Neuronal stem cell (in vitro differentiated cells): ENCODE measurements at places on chromosomes 1 and 21.

DNA sequence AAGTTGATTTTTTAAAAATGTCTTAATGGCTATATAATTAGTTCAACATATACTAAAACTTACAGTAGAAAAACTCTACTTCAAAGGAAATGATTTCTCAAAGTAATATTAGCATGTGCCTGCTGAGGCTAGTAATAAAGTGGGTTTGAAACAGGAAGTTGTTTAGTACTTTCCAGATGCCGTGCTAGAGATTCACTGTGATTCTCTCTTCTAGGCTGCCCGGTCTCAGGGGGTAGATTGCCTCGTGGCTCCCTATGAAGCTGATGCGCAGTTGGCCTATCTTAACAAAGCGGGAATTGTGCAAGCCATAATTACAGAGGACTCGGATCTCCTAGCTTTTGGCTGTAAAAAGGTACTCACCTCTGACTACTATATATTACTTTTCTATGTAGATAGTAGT is 9.1 kb downstream of the EXO1 start:
- no peaks in the 10 kb centered on the region for H3K27me3 ChIP-seq
- no peak overlapping the region for H3K27ac ChIP-seq
- no peaks in the 10 kb centered on the region for H3K4me1 ChIP-seq
- H3K4me3 ChIP-seq, result no peak overlapping the region
- no peak for DNase-seq

DNA sequence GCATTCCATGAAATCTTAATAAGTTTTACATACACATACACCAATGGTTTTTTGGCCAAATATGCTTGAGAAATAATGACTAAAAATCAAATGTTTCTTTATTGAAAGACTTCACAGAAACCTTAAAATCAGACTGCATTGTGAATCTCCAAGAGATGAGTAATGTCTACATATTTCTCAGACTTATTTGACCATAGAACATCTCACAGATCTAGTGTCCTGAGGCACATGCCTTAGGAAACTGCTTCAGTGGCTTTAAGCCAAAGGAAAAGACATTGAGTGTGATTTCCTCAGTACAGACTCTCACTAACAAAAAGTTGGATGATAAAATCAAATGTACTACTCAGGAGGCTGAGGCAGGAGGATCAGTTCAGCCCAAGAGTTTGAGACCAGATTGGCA is 6.2 kb upstream of the C1orf105 start:
- H3K27me3 ChIP-seq, result no peaks in the 10 kb centered on the region
- no peaks in the 10 kb centered on the region for H3K4me1 ChIP-seq
- no peak overlapping the region for H3K4me3 ChIP-seq
- no peak for DNase-seq

DNA sequence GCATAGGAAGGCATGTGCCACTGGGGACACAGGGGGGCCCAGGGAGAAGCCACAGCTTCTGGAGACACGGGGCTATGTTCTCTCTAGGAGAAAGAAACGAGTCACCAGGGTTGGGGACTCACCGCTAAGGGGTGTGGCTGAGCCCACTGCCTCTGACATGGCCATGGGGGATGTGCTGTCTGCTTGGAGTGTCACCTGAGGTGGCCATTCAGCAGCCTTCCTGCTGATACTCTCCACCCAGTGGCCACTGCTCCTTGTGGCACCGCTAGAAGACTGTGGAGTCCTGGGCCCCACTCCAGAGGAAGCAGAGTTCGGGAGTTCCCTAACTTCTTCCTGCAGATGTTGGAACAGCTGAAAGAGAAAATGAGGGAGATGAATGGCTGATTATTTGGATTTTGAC is 91.2 kb upstream of the SLC45A1 start:
- H3K4me3 ChIP-seq, result no peak overlapping the region
- H3K4me1 ChIP-seq, result peaks cover 7% of the 10 kb centered on the region
- H3K27me3 ChIP-seq, result peaks cover 2% of the 10 kb centered on the region
- H3K27ac ChIP-seq, result no peak overlapping the region
- H3K36me3 ChIP-seq, result no peaks in the 10 kb centered on the region

GRCh38 chr1:33854091-33854490 is 9.8 kb upstream of the HMGB4 start:
- H3K36me3 ChIP-seq, result no peaks in the 10 kb centered on the region
- H3K27ac ChIP-seq, result no peak overlapping the region
- DNase-seq, result no peak
- H3K27me3 ChIP-seq, result no peaks in the 10 kb centered on the region

GRCh38 chr1:35568975-35569395 is 4.1 kb upstream of the TFAP2E start:
- no peak overlapping the region for H3K27ac ChIP-seq
- H3K4me3 ChIP-seq, result no peak overlapping the region
- H3K27me3 ChIP-seq, result peaks cover 38% of the 10 kb centered on the region
- H3K4me1 ChIP-seq, result peaks cover 3% of the 10 kb centered on the region
- no peak for DNase-seq

DNA sequence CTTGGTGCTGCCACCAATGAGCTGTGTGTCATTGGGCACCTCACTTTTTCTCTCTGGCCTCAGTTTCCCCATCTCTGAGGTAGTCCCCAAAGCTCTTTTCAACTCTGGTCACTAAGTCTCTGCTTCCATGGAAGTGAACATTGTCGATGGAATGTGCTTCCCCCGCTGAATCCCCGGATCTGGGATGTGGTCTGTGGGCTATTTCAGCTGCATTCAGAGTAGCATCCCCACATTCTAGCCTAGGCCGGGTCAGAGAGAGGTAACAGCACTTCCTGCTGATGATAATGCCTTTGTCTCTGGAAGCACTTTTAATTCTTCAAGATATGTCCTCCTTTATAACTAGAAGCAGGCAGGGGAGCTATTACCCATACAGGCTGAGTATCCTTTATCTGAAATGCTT is 29.8 kb downstream of the RASSF5 start:
- H3K27ac ChIP-seq, result no peak overlapping the region
- H3K36me3 ChIP-seq, result no peaks in the 10 kb centered on the region
- H3K27me3 ChIP-seq, result peaks cover 56% of the 10 kb centered on the region
- peaks cover 3% of the 10 kb centered on the region for H3K4me1 ChIP-seq
- no peak for DNase-seq
- no peak overlapping the region for H3K4me3 ChIP-seq

GRCh38 chr1:24504560-24504959 is 1.9 kb downstream of the RCAN3 start:
- H3K4me1 ChIP-seq, result peaks cover 8% of the 10 kb centered on the region
- H3K27ac ChIP-seq, result no peak overlapping the region
- H3K36me3 ChIP-seq, result no peaks in the 10 kb centered on the region
- no peak for DNase-seq
- H3K4me3 ChIP-seq, result no peak overlapping the region

- H3K36me3 ChIP-seq, result no peaks in the 10 kb centered on the region
- DNase-seq, result no peak
- H3K27ac ChIP-seq, result no peak overlapping the region
- H3K4me1 ChIP-seq, result peaks cover 1% of the 10 kb centered on the region
- no peaks in the 10 kb centered on the region for H3K27me3 ChIP-seq
These were observed 198.9 kb downstream of the HS2ST1 start for GRCh38 chr1:87113313-87113712.

- DNase-seq, result no peak
- peaks cover 1% of the 10 kb centered on the region for H3K4me1 ChIP-seq
- no peak overlapping the region for H3K27ac ChIP-seq
- H3K4me3 ChIP-seq, result no peak overlapping the region
These were observed 16.3 kb downstream of the TAL1 start for GRCh38 chr1:47215713-47216112.

- DNase-seq, result no peak
- no peaks in the 10 kb centered on the region for H3K4me1 ChIP-seq
- no peak overlapping the region for H3K4me3 ChIP-seq
- peaks cover 21% of the 10 kb centered on the region for H3K27me3 ChIP-seq
These were observed 297.6 kb upstream of the VAMP3 start for GRCh38 chr1:7473223-7474142.

DNA sequence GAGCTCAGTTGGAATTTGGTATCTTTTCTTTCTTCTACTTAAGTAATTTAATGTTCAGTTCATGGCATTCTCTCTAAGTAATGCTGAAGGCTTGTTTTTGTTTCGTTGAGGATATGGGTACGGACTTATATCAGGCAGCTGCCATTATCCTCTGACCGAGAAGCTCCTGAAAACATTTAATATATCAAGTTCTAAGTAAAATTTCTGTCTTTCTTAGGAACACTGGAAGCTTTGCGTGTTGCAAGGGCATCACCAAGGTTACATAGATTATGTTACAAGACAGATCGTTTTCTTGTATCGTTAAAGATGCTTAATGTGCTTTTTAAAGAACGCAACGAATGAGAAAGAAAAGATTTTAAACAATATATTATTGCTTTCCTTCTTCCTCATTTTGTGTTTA is 1.0 kb upstream of the GALNT2 start:
- no peaks in the 10 kb centered on the region for H3K36me3 ChIP-seq
- H3K27me3 ChIP-seq, result no peaks in the 10 kb centered on the region
- H3K4me3 ChIP-seq, result peak overlapping the region; percentile 91
- peaks cover 6% of the 10 kb centered on the region for H3K4me1 ChIP-seq

DNA sequence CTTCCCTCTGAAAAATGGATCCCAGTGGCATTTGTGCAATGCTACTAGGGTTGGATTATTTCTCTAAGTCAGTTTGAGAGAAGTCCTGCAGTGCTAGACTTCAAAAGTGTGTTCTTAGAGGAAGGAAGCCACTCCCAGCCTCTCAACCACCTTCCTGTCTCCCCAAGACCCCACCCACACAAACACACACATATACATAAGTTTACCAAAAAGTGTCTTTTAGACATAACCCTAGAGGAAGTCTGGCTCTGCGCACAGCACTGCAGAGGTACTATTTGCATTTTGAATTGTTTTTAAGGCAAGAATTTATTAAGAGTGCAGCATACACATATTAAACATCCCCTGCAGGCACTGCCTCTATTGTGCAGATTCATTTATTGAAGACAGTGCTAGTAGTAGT is 127.3 kb downstream of the HHIPL2 start:
- no peaks in the 10 kb centered on the region for H3K4me1 ChIP-seq
- no peaks in the 10 kb centered on the region for H3K27me3 ChIP-seq
- no peaks in the 10 kb centered on the region for H3K36me3 ChIP-seq
- H3K4me3 ChIP-seq, result no peak overlapping the region

- DNase-seq, result no peak
- H3K36me3 ChIP-seq, result no peaks in the 10 kb centered on the region
- peaks cover 2% of the 10 kb centered on the region for H3K4me1 ChIP-seq
- H3K27me3 ChIP-seq, result no peaks in the 10 kb centered on the region
- no peak overlapping the region for H3K4me3 ChIP-seq
- no peak overlapping the region for H3K27ac ChIP-seq
These were observed 17.4 kb downstream of the PDXK start for GRCh38 chr21:43736224-43736883.

DNA sequence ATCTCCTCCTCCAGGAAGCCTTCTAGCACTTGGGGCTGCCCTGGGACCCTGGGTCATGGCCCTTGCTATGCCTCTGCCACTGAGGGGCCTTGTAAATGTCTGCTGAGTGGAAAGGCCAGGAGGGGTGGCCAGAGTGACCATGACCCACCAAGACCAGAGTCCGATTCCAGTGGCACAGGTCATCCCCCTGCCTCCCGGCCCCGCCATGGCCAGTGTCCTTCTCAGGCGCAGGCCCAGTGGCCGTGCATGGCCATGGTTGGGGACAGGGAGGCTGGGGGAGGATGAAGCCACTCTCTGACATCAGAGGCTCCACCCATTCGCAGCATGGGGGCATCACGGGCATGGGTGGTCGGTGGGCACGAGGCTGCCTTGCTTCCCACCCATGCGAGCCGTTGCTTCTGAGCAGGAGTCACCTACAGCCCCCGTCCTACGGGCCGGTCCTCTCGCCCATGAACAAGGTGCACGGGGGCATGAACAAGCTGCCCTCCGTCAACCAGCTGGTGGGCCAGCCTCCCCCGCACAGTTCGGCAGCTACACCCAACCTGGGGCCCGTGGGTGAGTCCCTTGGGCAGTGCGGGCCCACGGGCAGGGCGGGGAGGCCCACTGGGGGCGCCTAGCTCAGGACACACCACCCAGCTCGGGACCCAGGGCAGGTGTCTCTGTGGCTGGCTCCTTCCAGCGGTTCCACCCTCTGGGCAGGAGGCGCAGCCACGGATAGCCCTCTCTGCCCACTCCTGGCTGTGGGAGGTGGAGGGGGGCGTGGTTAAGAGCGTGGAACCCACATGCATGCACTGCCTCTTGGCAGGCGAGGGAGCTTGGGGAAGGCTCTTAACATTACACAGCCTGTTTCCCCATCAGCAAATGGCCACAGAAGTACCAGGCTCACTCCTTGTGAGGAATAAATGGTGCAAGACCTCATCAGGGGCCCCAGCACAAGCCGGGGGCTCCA is 22.4 kb upstream of the CCDC27 start:
- H3K36me3 ChIP-seq, result peaks cover 10% of the 10 kb centered on the region
- no peaks in the 10 kb centered on the region for H3K27me3 ChIP-seq
- H3K4me1 ChIP-seq, result peaks cover 18% of the 10 kb centered on the region
- DNase-seq, result no peak
- no peak overlapping the region for H3K27ac ChIP-seq
